NCI-H187 treated with DMSO at 0.1 percent for 48 hours (cell line): ENCODE measurements at places on chromosomes 13 and 19.

GRCh38 chr13:56271686-56272085 is 869.0 kb upstream of the PRR20A start:
- no peak for DNase-seq

DNA sequence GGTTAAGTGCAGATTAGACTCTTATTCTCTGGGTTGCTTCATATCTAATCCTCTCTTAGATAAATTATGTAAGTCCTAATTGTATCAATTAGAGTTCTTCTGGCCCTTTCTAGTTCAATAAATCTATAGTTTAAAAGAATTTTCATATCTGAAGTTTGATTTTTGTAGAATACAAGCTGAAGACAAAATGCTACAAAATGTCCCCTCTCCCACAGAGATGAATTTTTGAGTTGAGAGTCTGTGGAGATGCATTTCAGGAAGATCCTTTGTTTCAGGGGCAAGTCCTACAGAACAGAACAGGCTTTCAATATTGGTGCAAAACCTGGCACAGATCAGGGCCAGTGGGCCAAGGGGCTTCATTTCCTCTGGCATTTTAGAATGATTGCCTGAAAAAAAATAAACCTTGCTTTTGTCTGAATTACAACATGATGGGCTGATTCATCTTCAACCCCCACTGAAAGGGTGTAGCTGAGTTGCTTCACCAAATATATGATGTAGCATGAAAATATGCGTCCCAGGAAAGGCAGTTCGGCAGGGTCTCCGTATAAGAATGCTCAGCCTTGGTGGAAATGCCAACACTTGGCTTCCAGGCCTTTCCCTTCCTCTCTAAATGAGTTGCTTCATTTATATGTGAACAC is 6.4 kb upstream of the IPO5 start:
- DNase-seq: no peak

DNA sequence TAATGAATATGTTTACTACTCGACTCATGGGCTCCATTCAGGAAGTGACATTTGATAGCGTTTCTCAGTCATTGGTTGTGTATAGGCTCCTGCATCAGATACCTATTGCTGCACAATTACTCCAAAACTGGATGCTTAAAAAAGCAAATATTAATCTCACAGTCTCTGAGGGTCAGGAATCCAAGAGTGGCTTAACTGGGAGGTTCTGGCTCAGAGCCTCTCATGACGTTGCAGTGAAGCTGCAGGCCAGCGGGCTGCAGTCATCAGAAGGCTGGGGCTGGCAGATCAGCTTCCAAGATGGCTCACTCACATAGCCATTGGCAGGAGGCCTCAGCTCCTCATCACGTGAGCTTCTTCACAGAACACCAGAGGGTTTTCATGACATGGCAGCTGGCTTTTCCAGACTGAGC is 525.1 kb upstream of the NBEA start:
- no peak for DNase-seq

- DNase-seq: no peak
Observed at GRCh38 chr19:14375055-14375581, 6.1 kb upstream of the ADGRE5 start.

GRCh38 chr19:32708457-32708856 is 11.1 kb upstream of the TDRD12 start:
- DNase-seq: no peak

DNA sequence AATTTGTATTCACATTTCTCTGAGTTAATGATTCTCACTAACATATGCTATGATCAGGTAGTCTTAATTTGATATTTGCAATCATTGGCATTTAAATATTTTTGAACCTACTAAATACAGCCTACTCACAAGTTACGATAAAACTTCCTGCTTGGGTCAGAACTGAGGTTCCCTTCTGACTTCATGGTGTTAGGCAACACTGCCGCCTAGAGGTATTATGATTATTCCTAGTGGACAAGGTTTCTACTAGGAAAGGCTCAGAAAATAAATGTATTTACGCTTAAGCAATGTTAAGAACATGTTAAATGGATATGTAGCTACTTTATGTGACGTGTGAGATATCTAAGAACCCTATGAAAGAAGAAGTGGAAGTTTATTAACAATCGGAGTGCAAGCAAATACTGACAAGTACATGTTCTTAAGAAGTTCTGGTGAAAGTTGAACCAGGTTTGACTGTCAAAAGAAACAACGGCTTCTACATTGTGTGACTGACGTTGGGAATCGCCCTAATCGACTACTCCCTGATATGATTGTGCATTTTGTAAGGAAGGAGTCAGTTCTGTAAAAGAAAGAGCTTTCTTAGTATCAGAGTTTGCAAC is 1395.8 kb downstream of the SLITRK5 start:
- DNase-seq: peak; percentile 31

- peak; percentile 98 for DNase-seq
Observed at GRCh38 chr13:110010404-110011138, 224.2 kb upstream of the IRS2 start.

DNA sequence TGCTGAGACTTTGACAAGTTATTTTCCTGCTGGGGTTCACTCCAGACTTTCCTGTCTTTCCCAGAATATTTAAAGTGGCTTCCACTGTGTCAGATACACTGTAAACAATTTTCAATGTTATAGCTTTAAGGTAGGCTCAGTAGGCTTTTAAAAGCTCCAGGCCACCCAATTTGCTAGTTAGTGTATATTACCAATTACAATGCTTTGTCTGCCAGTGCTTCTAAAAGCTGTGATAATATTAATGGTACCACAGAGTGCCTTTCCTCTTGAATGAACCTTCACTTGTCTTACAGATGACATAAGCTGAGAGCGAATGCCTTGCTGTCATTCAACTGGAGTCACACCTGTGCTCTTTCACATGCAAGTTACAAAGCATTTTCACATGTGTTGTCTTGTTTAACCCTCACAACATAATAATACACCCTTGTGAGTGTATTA is 239.7 kb upstream of the HTR2A start:
- no peak for DNase-seq

DNA sequence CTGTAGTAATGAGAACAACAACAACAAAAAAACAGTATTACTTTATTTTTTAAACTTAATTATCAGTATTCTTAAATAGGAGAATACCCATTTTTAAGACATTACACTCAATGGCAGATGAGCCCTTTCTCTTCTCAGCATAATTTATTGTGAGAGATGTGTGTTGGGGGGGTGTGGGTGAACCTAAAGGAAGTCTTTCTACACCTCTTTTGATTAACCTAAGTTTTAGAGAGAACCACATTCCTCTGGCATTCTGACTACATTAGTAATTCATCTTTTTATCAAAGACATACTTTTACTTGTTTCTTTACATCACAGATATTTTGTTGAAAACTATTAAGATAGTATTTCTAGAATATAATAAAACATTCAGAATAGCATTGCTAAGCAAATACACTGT is 890.9 kb downstream of the PCDH9 start:
- no peak for DNase-seq

DNA sequence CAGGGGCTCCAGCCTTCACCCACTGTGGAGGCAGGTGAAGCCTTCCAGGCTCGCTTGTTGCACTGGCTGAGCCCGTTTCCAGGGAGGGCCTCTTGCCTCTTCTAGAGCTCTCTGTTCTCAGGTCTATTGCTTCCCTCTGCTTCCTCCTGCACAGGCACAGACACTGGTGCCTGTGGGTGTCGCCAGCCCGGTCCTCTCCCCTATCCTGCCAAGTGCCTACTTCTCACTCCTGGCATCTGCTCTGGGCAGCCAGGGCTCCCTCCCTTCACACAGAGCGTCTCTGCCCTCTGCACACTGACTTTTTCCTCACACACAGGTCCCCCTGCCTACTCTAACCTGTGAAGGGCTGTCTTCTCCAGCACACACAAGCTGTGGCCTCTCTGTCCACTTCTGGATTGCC is 60.3 kb downstream of the SLC7A9 start:
- no peak for DNase-seq

DNA sequence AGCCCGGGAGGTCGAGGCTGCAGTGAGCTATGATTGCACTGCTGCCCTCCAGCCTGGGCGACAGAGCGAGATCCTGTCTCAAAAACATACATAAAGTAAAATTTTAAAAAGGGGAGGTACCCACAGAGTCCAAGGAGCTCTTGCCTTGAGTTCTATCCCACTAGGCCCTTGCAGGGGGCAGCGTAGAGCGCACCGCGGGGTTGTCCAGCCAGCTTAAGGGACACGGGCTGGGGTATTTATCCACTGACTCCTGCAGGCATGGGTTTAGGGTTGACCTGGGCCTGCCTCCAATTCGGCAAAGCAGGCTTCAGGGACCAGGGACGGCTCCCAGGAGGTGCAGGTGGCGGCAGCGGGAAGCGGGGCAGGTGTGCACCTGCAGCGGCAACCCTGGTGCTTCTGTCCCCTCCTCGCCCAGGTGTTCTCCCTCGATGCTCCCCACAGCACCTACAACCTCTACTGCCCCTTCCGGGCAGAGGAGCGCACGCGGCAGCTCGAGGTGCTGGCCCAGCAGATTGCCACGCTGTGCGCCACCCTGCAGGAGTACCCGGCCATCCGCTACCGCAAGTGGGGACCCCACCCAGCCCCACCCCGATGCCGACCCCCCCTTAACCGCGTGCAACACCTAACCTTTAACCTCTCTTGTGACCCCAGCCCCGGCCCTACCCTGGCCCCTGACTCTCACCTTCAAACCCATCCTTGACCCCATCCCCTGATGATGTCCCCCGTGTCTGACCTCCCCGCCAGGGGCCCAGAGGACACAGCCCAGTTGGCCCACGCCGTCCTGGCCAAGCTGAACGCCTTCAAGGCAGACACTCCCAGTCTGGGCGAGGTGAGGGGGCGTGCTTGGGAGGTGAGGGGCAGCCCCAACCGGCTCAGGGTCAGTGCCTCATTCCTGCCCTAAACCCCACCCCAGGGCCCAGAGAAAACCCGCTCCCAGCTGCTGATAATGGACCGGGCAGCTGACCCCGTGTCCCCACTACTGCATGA is 4.7 kb downstream of the STXBP2 start:
- no peak for DNase-seq
